ENCODE measurements at places on chromosomes 2 and 18.
A peak's percentile ranks its signal among the peaks of the same experiment; 100 is the strongest.

DNA sequence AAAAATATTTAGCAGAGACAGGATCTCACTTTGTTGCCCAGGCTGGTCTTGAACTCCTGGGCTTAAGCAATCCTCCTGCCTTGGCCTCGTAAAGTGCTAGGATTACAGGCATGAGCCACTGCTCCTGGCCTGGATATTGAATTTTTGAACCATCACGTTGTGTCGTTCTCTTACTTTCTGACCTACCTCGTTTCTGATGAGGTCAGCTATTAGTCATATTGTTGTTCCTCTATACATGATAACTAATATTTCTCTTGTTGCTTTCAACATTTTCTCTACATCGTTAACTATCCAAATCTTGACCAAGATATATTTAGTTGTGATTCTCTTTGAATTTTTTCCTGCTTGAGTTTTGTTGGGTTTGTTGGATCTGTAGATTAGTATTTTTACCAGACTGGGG lies 541.3 kb upstream of the SOX11 start:
- DNase-seq, result no peak

- no peak for DNase-seq
Measured at GRCh38 chr2:156719036-156719435, 282.9 kb downstream of the GPD2 start.

GRCh38 chr2:199738727-199739412 lies 112.1 kb downstream of the FTCDNL1 start:
- DNase-seq, result peak; percentile 82

DNA sequence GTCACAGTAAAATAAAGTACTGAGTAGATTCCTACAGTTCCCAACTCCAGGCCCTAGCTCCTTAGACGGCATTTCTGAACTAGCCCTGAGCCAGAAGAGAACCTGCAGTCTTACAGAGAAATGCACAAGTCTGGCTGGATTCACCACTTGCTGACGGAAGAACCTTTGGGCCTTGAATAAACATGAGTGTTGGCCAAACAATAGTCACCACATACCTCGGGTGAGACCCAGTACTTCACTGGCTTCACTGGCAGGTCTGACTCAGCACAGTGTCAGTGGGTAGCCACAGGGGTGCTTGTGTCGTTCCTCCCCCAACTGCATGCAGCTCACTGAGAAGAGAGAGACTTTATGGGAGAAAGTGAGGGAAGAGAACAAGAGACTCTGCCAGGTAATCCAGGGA lies 88.9 kb downstream of the TMEM185B start:
- peak; percentile 99 for DNase-seq

DNA sequence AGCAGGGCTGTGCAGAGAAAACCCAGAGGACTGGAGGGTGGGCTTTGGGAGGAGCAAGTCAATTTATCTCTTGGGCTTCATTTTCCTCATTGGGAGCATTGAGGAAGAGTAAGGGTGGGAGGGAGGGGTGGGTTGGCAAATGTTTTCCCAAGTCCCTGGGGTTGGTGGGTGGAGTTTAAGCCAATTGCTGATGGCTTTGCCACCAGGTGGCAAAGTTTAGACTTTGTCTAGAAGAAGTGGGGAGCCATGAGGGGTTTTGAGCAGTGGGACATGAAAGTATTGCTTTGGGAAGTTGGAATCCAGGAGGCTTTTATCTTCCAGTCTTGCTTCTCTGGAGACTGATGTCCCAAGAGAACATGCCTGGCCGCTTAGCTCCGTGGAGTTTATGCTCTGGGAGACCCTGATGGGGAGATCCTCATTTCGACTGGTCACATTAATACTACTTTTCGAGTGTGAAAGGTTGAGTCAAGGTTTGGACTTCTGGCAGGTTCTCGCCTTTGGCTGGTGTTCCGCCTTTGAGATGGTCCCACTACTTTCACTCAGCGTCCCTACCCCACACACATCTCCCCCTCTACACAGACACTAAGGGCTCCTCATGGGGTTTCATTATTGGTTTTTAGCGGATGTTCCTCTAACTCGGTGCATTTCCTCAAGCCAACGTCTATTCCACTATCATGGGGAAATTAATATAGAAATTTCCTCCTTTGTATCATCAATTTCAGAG lies 126.7 kb downstream of the PRKCE start:
- no peak for DNase-seq

DNA sequence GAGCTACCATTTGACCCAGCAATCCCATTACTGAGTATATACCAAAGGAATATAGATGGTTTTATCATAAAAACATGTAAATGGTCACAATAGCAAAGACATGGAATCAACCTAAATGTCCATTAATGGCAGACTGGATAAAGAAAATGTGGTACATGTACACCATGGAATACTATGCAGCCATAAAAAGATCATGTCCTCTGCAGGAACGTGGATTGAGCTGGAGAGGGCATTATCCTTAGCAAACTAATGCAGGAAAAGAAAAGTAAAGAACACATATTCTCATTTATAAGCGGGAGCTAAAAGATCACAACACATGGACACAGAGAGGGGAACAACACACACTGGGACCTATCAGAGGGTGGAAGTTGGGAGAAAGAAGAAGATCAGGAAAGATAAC lies 22.9 kb downstream of the SLC38A11 start:
- no peak for DNase-seq

DNA sequence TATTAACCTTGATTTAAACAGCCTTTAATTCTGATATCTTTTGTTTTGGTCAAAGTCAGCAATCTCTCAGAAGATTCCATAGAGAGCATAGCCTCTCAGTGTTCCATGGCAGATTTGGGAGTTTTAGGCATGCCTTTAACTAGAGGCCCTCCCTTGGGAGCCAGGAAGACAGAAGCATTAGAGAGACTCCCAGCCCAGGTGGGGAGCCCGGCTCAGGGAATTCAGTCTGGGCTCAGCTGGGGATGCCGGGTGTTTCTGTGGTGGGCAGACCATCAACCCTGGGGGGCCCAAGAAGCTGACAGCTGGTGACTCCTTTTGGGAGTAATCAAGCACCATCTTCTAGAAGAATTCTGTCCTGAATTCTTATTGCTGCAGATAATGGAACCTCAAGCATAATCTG lies 99.7 kb upstream of the CELF4 start:
- DNase-seq, result no peak

DNA sequence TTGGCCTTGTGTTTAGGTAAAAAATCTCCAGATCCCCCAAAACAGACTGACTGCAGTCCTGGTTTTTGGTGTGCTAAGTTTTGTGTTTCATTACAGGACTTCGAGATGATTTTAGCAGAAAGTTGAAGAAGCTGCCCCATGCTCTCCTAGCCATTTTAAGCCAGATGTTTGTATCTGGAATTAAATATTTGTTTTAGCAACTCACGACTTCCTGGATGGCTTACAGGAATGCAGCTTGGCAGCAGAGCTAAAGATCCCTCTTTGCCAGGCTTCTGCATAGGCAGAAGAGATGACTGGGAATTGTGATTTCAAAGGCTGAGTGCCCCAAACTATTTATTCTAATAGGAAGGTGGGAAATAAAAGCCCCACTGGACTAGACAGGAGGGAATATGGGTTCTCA lies 31.1 kb downstream of the ONECUT2 start:
- DNase-seq, result no peak

GRCh38 chr18:73843455-73843854 lies 304.2 kb downstream of the FBXO15 start:
- no peak for DNase-seq

- peak; percentile 30 for DNase-seq
Measured at GRCh38 chr18:55633032-55633431, 45.0 kb upstream of the TCF4 start.

DNA sequence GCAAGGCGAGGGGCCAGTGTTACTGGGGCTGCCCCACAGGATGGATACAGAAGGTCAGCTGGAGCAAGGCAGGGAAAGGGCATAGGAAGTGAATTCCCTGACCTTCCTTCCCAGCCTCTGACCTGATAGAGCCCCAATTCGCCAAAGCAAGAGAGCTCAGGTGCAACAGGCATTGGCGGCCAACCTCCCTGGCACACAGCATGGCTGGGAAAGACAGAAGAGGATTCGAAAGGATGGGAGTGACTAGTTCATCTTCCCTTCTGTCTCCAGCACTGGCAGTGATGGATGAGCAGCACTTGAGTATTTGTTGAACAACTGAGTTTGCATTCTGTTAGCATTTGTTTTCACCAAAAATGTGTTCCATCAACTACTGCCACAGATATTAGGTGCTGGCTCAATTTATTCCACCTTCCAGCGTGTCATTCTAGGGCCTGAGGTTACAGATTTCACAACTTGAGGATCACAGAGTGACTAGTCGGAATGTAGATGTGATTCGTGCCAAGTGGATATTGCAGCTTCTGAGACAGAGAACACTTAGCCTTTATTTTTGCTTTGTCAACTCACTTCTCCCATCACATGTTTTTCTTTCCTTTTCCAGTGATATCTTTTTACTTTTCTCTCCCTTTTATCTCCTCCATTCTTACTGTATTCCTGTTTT lies 6.2 kb downstream of the COPS8 start:
- DNase-seq, result peak; percentile 89

- DNase-seq, result no peak
Measured at GRCh38 chr2:197198890-197199289, 111.7 kb downstream of the ANKRD44 start.

- no peak for DNase-seq
Measured at GRCh38 chr2:1723397-1724042, 20.8 kb downstream of the PXDN start.

- no peak for DNase-seq
Measured at GRCh38 chr2:97348265-97348664, 235.3 kb downstream of the ANKRD36 start.

DNA sequence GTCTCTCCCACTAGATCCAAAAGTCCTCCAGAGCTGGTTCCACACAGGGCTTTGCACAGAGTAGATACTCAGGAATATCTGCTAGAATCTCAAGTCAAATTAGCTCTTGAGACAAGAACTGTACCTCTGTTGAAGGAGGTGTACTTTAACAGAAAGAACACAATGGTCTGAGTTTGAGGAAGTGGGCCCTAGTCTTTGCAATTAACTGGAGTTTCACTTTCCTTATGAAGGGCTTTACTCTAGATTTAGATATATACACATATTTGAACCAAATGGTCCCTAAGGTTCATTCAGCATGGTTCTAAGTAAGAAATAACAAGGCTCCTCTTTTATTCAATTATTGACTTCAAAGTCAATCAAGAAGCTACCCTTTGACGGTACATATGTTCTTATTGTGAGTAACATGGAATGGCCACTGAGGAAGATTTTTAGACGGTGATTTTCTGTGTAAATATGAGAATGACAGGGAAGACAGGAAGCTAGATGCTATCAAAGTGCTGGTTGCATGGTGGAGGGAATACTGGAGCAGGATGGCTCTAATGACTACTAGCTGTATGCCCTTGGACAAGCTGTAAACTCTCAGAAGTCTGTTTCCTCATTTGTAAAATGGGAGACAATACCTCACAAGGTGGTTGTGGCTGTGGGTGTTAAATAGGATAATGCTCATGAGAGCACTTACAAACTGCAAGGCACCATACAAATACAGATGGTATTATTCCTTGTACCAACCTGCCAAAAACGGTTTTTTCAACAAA lies 73.5 kb upstream of the SERTAD2 start:
- no peak for DNase-seq

GRCh38 chr2:156891609-156892008 lies 365.9 kb upstream of the GALNT5 start:
- DNase-seq, result no peak

DNA sequence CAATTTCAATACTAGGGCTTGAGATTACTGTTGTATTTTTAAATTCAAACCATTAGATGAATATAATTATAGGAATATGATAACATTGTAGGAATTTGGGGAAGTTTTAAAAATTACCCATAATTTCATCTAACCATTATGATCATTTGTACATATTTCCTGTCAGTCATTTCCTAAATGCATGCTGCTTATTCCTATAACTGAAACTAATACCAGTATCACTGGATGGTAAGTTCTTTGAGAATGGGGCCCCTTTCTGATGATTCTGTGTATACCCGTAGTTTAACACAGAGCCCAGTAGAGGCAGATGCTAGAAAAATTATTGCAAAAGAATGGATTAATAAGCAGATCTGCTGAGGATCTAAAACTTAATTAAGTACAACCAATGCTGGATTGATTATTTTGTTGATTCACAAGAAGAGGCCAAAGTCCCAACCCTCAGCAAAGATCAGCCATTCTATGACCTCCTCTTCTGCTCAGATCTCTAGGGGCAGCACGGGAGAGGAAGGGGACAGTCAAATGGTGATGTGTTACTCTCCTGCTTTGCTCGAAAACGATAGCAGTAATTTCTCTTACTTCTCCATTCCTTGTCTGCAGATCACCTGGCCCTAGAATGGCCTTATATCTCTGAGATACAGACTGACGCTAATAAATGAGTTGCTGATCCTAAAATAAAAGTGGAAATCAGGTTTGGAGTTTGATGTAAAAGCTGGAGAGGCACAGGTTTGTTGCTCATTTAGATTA lies 69.5 kb upstream of the PELI1 start:
- no peak for DNase-seq

DNA sequence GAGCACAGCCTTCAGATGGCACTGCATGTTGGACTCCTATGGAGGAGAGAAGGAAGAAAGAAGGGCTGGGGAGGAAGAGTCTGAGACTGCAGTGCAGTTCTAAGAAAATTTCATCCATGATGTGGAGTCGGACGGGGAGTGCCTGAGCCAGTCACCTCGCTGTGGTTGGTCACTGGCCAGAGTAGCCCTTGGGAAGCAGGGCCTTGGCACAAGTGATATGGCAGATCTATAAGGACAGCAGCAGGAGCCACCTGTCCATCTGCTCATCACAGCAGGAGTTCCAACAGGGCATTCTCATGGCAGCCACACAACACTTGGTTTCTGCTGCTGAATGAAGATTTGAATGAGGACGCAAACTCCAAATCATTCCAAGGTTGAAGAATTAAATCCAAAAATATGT lies 314.8 kb downstream of the CYP26B1 start:
- no peak for DNase-seq

- no peak for DNase-seq
Measured at GRCh38 chr2:136468799-136469369, 296.5 kb upstream of the THSD7B start.

GRCh38 chr2:199727801-199728200 lies 123.2 kb downstream of the FTCDNL1 start:
- DNase-seq, result no peak

- DNase-seq, result no peak
Measured at GRCh38 chr18:63271881-63272299, 47.7 kb downstream of the BCL2 start.
